ENCODE measurements at places on chromosomes 11 and 22.

DNA sequence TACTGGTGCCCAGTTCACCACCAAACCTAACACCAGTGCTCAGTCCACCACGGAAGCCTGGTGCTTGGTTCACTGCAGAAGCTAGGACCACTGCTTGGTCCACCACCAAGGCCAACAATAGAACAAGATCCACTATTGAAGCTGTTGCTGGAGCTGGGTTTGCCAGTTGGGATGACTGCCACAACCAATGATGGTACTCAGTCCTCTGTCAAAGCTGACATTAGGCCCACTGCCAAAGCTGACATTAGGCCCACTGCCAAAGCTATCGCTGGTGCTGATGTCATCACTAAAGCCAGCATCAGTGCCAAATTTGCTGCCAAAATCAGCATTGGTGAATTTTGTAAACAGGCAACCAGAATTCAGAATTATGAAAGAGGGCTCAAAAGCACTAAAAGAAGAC is 1850.2 kb upstream of the RAG2 start:
- no peak for DNase-seq

GRCh38 chr11:61138935-61139334 is 22.3 kb downstream of the VPS37C start:
- peak; percentile 70 for DNase-seq

- DNase-seq: no peak
These were observed 157.0 kb downstream of the SHANK2 start for GRCh38 chr11:71095294-71095850.

- no peak for DNase-seq
These were observed 415.9 kb upstream of the CADM1 start for GRCh38 chr11:115920092-115920461.

- peak; percentile 72 for DNase-seq
These were observed at the start of gene SLC37A2 for GRCh38 chr11:125062931-125063428. Gene SLC37A2, plus strand, starts transcription at chr11:125063305. Its CDS starts 63 bp downstream, at chr11:125063368.

DNA sequence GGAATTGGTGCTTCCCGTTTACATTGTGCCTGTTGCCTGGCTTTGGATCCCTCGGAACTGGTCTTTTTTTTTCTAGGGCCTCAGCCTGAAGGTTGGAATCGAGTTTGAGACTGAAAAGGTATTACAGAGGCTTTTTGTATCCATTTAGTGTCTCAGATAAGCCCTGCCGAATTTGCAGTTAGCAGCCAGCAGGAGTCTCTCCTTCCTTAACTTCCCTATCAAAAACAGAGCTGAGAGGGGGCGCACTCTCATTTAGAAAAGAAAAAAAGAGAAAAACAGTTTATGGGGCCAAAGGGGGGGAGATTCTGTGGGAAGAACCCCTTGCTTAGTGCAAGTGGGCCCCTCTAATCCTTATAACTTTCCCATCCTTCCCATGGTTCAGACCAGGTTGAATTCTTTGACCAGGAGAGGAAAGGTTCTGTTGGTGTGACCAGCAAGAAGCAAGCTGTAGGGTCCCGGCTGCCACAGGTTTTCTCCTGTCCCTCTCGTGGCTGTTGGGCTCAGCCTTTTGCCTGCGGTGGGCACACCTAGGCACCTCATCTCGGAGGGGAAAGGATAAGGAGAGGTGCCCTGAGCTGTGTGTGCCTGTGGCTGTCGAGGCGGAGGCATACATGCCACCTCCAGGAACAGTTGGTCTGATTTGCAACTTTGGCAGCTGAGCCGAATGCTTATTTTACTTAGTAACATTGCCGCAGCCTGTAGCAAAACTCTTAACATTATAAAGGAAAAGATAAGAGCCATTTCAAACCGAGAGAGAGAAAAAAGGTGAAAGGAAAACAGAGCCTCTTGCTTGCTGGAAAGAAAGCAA is 565.0 kb upstream of the CNTN5 start:
- no peak for DNase-seq

GRCh38 chr11:120819437-120820365 is 204.2 kb upstream of the TBCEL start:
- no peak for DNase-seq

GRCh38 chr11:72831521-72832300 is 17.5 kb downstream of the ATG16L2 start:
- DNase-seq: peak; percentile 82

- DNase-seq: no peak
These were observed 111.7 kb downstream of the TEAD1 start for GRCh38 chr11:12785901-12786300.

DNA sequence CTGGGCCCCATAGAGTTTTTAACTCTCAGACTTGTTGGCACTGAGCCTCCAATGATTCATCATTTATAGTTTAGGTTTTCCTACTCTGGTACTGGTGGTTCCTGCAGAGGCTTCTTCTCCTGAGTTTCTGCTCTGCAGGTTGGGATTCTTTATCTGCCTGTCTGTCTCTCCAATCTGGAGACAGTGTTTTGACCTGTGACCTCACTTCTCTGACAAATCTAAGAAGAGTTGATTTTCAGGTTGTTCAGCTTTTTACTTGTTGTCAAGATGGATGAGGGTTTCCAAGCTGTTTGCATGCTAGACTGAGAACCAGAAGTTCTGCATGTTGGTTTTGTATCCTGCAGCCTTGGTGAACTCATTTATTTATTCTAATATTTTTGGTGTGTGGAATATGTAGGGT is 63.9 kb downstream of the JAM3 start:
- no peak for DNase-seq

GRCh38 chr11:126627421-126627820 is 271.9 kb downstream of the ST3GAL4 start:
- DNase-seq: no peak

- DNase-seq: no peak
These were observed 70.0 kb upstream of the HTATIP2 start for GRCh38 chr11:20293531-20293930.

DNA sequence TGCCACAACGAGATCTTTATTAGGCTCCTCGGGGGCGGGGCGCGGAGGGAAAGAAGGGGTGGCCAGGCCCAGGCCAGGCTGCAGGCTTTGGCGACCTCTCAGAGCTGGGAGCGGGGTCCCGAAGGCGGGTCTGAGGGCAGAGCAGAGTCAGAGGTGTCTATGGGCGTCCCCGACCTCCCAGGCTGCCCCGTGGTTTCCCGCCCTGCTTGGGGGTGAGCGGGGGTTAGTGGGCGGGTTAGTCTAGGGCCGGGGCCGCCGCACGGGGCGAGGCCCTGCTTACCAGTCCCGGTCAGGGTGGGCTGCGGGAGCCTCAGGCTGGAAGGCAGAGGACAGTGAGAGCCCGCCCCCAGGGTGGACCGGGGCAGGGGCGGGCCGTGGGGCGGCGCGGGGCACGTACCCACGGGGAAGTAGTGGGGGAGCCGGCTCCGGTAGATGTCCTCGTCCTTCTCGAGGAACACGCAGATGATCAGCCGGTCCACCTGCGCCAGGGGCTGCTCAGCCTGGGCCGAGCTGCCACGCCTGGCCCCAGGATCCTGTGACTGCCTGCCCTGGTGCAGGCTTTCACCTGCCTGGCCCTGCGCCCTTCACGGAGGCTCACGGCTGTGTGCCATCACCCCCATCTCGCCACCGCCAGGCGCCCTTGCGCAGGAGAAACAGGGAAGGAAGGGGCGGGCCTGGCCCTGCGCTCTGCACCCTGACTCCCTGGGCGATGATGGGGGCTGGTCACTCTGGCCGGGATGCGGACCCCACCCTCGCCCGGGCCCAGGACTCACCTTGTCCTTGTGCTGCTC is 12.5 kb downstream of the OTUB1 start:
- no peak for DNase-seq

GRCh38 chr22:24707470-24707801 is 67.1 kb downstream of the PIWIL3 start:
- no peak for DNase-seq

- no peak for DNase-seq
These were observed 15.8 kb downstream of the CD82 start for GRCh38 chr11:44581246-44581645.

GRCh38 chr11:80727315-80727714 is 1286.5 kb upstream of the TENM4 start:
- DNase-seq: peak; percentile 28

DNA sequence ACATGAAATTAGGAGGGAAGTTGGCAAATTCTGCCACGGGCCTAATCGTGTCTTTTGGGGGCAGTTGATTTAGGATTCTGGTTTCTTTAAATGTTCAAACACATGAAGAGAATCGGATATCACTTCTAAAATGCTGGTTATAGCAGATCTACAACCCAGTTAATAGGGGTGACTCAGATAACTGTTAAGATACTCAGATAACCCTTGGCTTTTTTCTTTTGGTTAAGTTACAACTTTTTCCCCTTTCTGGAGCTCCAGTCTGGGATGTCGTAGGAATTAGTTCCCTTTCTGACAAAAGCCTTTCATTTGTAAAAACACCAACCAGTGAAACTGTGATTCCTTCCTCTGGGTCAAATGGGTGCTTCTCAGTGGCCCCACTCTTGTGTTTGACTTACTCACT is 976 bp downstream of the DEPDC7 start:
- DNase-seq: no peak

DNA sequence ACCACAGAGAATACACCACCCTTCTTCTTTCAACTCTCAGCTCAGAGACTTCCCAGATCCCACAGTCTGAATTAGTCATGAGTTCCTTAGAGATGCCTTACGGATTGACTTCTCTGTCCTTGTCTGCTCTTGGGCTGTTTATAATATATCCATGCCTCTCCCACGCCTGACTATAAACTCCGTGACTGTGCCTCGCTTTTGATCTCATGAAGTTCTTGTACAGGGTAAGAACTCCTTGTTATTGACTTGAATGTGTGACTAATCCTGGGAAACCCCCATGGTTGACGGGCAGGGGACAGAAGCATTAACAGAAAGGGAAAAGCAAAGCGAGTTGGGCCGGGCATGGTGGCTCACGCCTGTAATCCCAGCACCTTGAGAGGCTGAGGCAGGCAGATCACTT is 62.4 kb upstream of the POU2AF1 start:
- DNase-seq: peak; percentile 100

DNA sequence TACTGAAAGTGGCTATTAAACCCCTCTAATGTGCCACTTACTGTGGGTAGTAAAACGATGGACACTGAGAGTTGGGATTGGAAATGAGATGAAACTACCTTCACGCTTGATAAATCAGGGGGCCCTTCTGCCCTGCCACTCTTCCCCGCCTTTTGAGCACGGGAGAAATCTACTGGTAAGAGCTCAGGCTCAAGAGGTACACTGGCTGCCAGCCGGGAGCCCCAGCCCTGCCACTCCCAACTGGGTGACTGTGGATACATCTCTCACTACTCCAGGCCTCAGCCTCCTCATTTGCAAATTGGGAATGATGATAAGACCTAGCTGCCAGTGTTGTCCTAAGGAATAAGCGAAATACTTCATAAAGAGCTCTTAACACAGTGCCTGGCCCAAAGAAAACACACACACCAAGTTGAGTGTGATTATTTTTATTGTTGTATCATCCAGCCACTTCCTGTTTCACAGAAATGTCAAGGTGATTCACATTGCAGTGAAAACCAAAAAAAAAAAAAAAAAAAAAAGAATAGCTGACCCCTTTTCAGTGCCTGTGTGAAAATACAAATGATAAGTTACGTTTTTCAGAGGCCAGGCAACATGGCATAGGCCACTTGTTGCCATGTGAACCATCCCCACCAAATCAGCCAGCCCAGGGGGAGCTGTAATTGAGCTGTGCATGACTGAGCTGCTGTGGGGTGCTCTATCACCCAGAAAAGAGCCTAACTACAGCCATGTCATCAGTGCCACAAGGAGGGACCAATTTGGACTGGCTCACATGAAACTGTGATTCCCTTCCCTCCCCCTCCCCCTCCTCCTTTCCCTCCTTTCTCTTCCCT is 4.4 kb upstream of the ZNRD2 start:
- DNase-seq: no peak

- no peak for DNase-seq
These were observed 18.4 kb upstream of the SMPD1 start for GRCh38 chr11:6371825-6372224.

GRCh38 chr11:130675371-130675821 is 227.0 kb downstream of the ADAMTS15 start:
- DNase-seq: peak; percentile 90

- DNase-seq: no peak
These were observed 28.8 kb downstream of the TBX1 start for GRCh38 chr22:19789406-19789805.

DNA sequence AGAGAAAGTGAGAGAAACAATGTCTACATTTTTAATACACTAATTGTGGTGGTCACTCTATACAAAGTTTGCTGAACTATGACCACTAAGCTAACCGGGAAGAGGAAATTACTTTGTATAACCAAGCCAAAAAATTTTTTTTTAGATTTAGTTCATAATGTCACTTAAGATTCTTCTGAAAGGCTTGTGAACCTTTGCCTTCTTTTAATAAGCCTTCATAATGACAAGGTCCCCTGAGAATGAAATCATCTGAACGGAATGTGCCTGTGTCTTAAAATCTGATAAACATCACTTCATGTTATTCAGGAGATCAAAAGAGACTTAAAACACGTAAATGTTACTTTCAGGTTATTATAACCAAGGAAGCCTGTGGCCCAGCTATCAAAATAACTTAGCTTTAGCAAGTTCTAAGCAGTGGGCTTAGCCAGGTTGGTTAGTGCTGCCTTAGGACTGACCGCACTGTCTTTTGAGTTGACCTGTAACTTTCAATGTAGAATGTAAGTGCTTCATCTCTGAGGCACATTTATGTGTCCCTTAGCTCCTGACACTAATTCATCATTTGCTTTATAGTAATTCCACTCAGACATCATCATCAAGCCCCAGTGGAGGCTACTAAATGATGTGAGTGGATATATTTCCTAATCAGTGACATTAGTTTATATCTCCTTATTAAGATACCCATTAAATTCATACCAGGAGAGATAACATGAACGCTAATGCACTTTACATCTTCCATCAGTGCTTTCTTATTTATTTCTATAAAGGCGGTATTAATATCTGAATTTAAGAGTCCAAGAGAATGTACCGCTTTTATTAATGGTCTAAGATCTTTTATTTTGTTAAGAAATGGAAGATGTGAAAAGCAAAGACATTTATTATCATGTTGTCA is 122.5 kb downstream of the WNT11 start:
- no peak for DNase-seq

Measured in mesenchymal stem cell (in vitro differentiated cells and primary cell).